ENCODE measurements at places on chromosomes 4 and X.

- DNase-seq = no peak
Measured at GRCh38 chr4:79399076-79399475, 9.0 kb downstream of the GK2 start.

DNA sequence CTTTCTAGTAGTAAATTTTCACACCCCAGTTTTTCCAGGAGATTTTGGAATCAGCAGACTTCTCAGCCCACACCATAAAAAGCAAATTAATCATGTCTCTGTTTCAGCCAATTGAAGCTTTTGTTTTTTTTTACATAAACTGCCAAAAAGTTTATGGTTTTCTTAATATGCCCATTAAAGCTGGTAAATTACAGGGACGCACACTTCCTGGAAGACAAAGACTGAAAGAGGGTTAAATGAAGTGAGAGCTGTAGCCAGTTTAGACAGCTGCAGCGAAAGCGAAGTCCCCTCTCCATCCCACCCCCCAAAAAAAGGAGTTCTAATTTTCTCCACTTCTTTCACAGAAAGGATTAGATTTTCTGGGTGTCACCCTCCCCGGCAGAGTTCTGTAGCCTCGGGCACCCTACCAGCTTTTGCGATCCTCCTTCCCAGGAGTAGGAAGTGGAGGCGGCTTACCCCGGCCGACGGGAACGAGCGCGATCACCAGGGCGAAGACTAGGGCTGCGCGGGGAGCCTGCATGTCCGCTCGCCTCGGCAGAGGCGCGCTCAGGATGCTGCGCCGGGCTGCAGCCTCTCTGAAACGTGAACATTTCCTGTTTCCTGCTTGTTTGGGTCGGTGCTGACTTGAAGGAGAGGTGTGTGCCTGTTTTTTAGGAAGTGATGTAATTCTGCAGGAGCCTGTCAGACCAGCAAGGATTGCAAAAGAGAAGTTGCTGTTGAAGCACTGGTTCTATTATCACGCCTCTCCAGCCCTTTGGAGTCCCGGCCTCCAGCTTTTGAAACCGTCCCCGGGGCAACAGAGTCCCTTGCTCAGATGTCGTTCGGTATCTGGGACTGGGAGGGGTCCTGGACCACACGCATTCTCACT lies at the start of gene TMEM154:
Gene TMEM154, minus strand, starts transcription at position 584 of the 868 bp plus-strand sequence. Its CDS starts 64 bp downstream, at position 520.
- peak; percentile 65 for DNase-seq

DNA sequence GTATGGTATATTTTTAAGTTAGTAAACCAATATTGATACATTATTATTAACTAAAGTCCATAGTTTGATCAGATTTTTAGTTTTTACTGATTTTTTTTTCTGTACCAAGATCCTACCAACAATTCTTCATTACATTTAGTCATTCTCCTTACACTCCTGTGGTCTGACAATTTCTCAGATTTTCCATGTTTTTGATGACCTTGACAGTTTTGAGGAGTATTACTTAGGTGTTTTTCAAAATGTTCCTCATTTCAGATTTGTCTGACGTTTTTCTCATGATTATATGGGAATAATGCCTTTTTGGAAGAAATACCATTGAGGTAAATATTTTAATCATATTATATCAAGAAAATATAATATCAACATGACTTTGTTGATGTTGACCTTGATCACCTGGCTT lies 423.8 kb downstream of the PPP4R3C start:
- no peak for DNase-seq

- no peak for DNase-seq
Measured at GRCh38 chr4:78292341-78292740, 235.2 kb downstream of the FRAS1 start.

DNA sequence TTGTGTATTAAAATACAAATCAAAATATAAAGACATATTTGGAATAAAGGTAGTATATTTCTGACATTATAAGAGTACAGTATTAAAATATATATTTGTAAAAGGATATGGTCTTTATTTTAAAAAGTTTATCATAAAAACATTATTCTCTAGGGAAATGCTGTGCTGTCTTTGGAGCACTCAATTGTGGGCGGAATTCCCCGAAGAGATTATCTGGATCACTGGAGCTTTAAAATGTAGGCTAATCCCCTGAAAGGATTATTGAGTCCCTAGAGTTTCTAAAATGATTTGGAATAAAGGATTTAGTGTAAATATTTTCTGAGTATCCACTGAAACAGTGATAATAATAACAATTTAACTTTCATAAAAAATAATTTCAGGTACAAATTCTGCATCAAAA lies 1239.4 kb downstream of the TECRL start:
- DNase-seq = no peak

DNA sequence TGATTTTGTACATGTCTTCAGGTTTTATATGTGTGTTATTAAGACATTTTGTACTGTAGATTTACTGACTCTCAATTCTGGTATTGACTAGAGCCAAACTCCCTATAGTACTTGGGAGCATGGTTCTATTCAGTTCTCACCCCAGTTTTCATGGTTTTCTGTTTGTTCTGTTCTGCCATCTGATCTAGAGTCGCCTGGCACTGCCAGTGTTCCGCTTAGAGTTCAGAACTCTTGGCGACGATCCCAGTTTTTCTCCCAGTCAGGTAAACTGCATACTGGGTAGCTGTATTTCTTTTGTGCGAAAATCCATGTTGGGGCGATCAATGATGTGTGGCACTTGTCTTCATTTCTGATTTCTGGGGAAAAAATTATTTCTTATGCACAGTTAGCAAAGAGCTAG lies 78.0 kb downstream of the PHOX2B start:
- no peak for DNase-seq

- no peak for DNase-seq
Measured at GRCh38 chrX:46904626-46905025, 7.6 kb upstream of the JADE3 start.

Data from urothelium cell line (cell line).